Lung (tissue), 17 donors: ENCODE measurements at places on chromosomes 7 and 10. TPM values are rescaled to one million over a fixed set of nuclear protein-coding genes. Genes with fewer than 3 reads are reported as not detected.

The GPNMB gene
- 127 TPM for total RNA-seq

- no peak for DNase-seq
Observed at GRCh38 chr7:69677054-69677852, 79.0 kb downstream of the AUTS2 start.

- DNase-seq = no peak
Observed at GRCh38 chr7:130823060-130823459, 89.1 kb upstream of the KLF14 start.

The ELN gene
- 149 TPM for total RNA-seq

GRCh38 chr7:121360564-121360963 lies 31.8 kb downstream of the WNT16 start:
- no peak for DNase-seq

DNA sequence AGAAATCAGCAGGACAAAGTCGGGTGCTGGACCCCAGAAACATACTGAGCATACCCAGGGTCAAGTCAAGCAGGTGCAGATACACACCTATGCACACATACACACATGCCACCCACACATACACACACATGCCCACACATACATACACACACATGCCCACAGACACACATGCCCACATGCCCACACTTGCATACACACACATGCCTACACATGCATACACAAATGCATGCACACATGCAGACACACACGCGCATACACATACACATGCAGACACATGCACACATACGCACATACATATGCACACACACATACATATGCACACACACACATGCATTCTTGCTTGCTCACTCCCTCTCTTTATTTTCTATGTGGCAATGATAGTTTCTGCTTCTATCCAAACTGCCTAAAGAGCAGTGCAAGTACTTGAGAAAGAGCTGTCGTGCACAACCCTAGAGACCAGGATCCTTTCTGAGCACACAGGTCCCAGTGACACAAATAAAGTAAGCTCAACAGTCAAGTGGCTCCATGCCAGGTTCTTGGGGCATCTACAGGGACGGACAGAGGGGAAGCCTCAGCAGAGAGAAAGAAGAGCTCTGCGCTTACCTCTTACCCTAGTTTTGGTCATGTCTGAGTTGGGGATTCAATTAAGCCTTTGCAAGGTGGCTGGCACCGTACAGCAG lies 83.7 kb downstream of the EBF3 start:
- no peak for DNase-seq

DNA sequence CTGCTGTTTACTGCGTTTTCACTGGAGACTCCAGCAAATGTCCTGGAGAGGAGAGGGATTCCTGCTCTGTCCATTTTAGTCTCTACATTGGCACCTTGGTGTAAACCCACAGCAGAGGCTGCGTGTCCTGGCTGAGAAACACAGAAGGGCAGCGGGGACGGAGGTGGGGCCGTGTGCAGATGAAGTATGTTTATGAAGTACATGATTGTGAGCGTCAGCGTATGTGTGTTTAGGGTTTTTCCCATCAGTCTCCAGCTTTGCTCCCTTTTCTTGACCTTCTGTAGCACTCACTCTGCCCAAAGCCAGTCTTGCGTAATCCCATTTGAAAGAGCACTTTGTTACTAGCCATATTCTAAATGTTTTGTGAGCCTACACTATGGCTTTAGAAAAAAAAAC lies 750.7 kb upstream of the SORCS1 start:
- peak; percentile 50 for DNase-seq

The UFSP1 gene
- 1.5 TPM for total RNA-seq

DNA sequence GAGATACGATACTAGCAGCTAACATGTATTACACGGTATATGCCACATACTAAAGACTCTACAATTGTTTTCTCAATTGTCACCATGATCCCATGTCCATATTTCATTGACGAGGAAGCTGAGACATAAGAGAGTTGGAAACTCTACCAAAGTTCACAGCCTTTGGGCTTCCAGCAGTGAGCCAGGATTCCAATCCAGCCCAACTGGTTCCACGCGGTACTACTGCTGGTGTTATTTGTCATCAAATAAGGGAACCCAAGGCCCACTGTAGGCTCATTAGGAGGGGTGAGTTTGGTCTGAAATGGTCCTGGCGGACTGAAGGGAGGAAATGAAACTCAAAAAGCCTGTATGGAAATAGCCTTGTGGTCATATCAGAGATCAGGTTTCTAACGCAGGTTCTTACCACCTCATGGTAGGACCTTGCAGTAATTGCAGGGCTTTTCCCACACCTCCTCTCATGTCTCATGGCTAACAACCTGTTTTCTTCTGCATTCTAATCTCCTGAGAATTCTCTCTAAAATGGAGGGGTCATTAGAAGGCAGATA lies 814.6 kb downstream of the LRMDA start:
- no peak for DNase-seq

DNA sequence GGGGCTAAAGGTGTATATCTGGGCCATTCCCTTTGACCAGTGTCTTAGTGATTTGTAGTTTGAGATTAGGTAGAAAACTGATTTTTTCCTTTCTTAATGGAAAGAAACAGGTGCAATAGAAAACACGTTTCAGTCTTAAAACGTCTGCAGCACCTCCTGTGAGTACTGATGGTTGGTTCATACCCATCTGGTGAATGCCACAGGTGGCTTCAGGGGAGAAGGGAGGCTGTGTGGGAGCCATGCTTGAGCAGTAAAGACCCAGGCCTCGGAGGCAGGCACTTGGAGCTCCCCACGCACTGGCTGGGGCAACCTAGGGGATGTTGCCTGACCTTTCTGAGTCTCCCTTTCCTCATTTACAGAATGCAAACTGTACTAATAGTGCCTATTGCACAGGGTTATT lies 171.5 kb upstream of the GRB10 start:
- no peak for DNase-seq

DNA sequence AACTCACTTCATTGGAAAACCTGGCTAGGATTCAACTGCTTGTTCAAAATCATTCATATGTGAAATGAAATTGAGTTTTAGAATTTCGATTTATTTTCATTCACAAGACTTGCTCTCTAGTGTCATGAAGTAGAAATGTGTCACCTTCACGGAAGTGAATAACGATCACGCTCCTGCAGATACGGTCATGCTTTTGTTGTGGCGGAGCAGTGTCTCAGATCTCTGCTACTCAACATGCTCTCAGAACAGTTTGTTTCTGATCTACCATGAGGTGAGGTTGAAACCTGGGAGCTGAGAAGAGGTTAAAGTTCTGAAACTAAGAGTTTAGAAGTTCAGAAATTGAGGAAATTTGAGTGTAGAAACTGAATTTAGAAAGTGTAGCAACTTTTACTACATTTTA lies 13.8 kb upstream of the PITRM1 start:
- no peak for DNase-seq

GRCh38 chr10:77328272-77328816 lies 309.3 kb downstream of the KCNMA1 start:
- DNase-seq = peak; percentile 49

The KLF14 gene
- total RNA-seq = 0.26 TPM

GRCh38 chr7:148110097-148110868 lies 480.3 kb upstream of the C7orf33 start:
- DNase-seq = peak; percentile 22

GRCh38 chr7:31017721-31018120 lies 34.4 kb upstream of the ADCYAP1R1 start:
- no peak for DNase-seq

The CRPPA gene
- total RNA-seq = 8.6 TPM

DNA sequence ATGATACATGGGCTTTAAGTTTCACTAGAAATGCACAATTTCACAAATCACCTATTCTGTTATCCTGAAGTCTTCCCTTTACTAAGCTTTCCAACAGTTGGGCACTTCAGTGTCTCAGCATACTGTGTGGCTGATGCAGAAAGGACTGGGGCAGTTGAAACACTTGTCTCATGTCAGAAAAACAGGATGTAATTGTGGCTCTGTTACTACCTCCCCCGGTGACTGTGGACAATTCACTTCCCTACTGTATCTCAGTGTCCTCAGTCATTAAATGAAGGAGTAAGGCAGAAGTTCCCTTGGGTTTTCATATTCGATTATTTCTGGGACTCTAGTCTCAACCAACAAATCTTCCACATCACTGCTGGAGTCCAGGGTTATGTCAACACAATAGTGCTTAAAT lies 17.9 kb downstream of the ANKRD22 start:
- DNase-seq = no peak

The ASZ1 gene
- total RNA-seq = 0.40 TPM

DNA sequence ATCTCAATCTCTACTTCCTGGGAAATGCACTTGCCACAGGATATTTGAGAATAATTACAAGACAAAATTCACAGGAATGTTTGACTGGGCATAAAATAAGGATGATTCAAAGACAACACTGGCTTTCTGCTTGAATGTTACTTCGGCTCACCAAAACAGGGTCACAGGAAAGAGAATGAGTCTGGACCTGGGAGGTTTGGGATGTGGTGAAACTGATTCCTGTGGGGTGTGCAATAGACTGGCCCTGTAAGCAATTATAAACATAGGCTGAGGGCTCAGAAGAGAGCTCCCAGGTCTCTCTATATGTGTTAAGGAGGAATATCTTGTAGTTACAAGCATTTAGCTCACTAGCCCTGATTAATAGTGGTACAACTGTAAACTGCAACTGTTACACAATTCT lies 613.9 kb upstream of the CELF2 start:
- DNase-seq = no peak

GRCh38 chr10:129598413-129598812 lies 131.4 kb downstream of the MGMT start:
- DNase-seq = no peak

The MEST gene
- total RNA-seq = 195 TPM

GRCh38 chr7:26291699-26292538 lies at the start of gene SNX10:
SNX10 (plus strand) TSS chr7:26291862; CDS start chr7:26346443, 54,581 bp downstream.
- DNase-seq = peak; percentile 63

The VPS50 gene
- 19.6 TPM for total RNA-seq

DNA sequence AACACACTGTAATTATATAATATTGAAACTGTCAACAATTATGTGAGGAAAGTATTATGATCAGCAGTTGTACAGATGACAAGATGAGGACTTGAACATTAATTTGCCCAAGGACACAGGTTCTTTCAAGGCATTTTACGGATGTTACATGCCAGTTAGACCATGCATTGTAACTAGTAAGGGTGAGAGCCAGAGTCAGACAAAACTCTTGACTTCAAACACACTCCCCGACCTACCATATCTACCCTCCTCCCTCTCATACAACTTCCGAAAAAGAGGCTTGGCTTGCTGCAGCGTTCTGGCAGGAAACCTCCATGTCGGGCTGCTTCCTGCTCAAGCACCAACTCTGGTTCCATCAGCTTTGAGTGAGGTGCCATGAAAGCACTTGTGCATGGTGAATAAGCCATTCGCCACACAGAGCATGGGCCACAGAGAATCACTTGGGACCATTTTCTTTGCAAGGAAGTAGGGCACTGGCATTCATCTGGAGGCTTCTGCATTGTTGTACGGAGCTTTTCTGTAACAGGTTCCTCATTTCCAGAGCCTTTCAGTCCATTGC lies 53.2 kb downstream of the FOXI2 start:
- DNase-seq = no peak

The TRPV5 gene
- total RNA-seq = not detected

The GPC2 gene
- total RNA-seq = 1.4 TPM

The SLC25A40 gene
- 20.2 TPM for total RNA-seq

The TUBAL3 gene
- total RNA-seq = 0.12 TPM
